ENCODE measurements at places on chromosomes 7 and 10.

DNA sequence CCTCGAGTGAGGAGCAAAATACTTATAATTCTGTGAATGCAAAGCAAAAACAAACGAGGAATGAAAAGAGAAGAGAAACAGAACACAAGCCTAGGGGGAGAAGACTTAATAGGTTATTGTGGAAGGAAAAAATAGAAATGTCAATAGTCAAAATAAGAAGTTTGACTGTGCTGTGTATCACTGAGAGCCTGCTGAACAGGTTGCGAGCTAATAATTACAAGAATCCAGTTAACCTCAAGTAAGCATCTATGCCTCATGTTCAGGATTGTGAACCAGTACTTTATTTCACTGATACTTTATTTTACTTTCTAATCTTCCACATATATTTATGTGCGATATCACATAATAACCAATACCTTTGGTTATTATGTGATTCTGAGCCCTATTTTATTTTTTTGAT lies 316.7 kb downstream of the OTUD1 start:
- DNase-seq, result no peak

DNA sequence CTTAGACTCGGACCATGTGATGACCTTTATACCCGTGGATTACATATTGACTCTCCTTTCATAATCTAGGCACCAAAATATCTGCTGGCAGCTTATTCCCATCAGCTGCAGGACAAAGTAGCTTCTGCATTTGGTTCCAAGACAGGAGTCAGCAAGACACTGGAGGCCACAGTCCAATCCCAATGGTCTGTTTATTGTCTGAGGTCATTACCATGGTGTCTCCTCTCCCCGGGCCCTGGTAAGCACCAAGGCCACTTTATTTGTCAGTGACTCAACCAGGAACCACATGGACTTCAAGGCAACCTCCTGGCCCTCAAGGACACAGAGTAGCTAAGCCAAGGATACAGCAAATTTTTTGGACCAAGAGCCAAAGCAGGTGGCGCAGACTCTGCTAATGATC lies 36.1 kb downstream of the KCNMA1 start:
- no peak for DNase-seq

DNA sequence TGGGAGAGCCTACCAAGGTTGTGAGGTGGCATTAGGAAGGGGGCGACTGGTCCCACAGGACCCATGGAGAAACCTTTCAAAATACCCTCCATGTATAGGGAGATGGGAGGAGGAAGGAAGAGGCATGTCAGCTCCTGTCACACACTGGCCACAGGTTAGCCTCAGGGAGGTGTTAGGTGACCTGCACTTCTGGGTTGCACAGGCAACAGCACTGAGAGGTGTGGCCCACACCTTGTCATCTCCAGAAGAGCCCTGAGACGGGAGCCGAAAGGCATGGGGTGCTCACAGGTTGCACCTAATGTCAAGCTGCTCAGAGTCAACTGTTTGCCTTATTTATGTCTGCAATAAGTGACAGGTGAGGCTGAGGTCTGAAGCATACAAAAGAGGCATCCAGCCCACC lies 14.6 kb upstream of the USP6NL start:
- DNase-seq, result no peak

DNA sequence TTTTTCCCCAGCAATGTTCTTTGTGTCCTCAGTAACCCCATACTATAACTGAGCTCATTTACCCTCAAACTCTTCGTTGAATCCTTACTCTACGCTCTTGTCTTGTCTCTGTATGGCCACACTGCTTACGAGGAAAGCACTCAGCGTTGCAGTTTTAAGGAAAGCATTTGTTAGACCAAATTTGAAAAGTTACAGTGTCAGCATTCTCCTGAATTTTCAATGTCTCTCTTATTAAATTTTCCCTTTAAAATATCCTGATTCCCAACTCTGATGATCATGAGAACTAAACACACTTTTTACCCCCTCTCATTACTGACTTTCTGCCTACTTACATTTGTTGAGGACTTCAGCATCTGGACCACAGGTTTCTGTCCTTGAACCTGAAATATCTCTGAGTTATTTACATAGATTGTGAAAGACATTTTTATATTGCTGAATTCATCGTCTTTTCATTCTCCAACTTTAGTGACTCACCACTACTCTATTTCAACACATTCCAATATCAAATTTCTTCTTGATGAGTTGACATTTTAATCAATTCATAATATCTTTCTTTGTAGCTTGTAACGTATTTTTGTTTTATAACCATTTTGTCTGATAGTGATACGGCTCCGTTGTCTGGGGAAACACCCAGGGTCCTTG lies 19.8 kb upstream of the VWDE start:
- no peak for DNase-seq

- DNase-seq, result no peak
Measured at GRCh38 chr7:139829025-139829774, at the start of gene TBXAS1. Gene TBXAS1 (plus strand): TSS chr7:139829264. CDS start chr7:139829391, 127 bp downstream.

DNA sequence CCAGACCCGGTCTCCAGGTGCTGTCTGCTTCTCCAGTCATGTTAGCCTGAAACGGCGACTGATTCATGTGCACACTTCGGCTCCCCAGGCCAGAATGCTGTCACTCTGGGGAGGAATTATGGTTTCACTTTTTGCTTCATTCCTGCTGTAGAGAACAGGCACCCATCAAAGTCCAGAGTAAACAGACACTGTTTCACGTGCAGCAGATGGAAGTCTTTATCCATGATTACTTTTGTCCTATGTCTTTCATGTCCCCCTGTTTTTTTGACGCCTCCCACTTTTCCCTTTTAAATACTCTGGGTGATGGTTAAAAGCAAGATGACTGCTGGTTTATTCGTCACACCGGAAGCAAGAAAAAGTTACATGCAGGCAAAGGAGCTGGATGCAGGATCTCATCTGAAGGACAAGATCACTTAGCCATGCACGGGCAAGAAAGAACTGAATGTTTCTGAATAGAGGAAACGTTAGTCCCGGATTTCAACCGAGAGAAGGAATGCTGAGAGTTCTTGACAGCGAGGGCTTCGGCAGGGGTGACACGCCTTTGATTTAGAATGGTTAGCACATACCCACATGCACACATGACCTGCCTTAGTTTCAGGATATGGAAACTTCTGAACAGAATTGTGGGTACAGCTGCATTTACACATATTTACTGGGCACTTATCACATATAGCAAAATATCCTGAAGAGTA lies 250.0 kb upstream of the KLF6 start:
- peak; percentile 56 for DNase-seq

GRCh38 chr10:68153473-68154210 lies 44.4 kb downstream of the MYPN start:
- DNase-seq, result peak; percentile 94

DNA sequence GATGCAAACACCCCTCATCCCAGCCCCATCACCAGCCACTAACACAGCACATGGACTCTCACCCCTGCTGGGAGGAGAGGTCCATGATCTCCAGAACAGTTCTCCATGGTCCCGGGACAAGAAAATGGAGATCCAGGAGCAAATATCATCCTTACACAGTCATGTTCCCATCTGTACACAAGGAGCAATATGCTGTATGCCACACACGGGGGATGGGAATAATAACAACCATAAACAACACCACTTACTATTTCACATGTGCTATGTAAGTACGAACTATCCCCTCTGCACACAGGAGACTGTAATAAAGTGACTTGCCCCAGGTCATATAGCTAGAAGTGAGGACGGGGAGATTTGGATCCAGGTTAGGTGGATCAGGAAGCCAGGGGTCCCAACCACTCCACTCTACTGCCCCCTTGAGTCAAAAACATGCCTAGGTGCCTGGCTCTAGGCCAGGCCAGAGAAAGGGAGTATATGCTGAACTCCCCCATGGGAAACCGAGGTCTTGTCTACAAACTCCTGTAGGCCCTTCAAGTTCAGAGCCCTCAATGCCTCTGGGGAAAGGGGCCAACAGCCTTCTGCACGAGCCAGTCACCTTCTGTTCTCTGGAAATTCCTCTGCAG lies 34.1 kb downstream of the LRRC20 start:
- DNase-seq, result peak; percentile 65

- DNase-seq, result no peak
Measured at GRCh38 chr7:108328174-108328651, 128.0 kb downstream of the NRCAM start.

GRCh38 chr7:70384024-70384423 lies 747.9 kb upstream of the GALNT17 start:
- no peak for DNase-seq

DNA sequence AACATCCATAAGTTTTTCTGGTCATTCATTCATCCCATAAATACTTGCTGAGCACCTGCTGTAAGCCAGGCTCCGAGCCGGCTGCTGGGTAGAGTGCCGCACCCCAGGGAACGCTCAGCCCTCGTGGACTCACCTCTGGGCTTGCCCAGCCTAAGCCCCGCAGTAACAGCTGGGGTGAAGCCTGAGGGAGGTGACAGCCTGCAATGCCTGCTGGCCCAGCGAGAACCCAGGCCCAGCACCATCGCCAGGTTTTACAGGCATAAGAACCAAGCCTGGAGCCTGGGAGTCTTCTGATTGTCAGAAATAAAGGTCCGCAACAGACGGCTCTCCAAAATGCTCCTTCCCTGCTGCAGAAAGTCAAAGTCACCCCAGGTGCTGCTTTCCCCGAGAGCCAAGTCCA lies 205.4 kb downstream of the ZMYND11 start:
- DNase-seq, result no peak

DNA sequence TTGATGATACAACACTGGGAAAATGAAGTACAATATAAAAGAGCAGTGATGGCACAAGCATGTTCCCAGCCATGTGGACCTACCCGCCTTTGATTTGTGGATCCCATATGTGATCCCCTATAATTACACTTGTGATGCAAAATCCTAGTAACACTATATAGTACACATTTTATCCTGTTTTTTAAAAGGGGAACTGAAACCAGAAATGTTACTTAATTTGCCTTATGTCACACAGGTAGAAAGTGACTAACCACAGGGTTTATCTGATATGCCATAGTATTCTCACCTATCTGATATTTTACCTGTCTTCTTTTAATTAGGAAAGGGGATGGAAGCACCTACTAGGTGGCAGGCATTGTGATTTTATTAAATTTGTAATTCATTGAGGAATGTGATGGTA lies 35.0 kb downstream of the ARMC3 start:
- no peak for DNase-seq

Measured in islet precursor cell (in vitro differentiated cells).